ENCODE measurements at places on chromosomes 6 and 20. TPM values are rescaled to one million over a fixed set of nuclear protein-coding genes. Genes with fewer than 3 reads are reported as not detected.

DNA sequence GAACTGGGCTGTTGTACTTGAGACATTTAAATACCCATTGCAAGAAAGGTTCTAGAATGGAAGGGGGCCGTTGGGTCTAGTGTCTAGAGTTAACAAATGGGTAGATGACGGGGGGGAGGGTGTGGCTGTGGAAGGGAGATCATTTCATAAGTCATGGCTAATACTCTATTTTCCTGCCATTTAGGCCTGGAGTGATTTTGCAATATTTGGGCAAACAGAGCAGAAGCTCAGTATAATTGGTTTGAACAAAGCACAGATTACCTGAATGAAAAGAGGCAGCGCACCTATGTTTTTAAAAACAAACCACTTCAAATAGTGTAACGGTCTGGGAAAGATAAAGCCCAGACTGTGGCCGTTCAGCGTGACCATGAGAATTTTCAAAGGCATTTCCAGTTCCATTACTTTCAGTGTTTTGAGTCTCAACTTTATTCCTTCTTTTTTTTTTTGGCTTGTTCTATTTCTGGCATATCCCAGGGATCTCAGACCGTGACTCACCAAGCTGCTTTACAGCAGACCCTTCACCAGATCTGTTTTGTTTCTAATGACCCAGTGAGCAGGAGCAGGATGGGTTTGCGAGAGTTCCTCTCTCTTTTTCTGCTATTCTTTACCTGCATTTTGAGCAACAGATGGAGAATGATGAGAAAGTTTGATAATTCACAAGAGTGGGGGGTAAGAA lies 73.7 kb downstream of the LYRM2 start:
- DNase-seq: no peak

GRCh38 chr20:48194583-48194982 lies 409.3 kb upstream of the SULF2 start:
- DNase-seq: no peak

DNA sequence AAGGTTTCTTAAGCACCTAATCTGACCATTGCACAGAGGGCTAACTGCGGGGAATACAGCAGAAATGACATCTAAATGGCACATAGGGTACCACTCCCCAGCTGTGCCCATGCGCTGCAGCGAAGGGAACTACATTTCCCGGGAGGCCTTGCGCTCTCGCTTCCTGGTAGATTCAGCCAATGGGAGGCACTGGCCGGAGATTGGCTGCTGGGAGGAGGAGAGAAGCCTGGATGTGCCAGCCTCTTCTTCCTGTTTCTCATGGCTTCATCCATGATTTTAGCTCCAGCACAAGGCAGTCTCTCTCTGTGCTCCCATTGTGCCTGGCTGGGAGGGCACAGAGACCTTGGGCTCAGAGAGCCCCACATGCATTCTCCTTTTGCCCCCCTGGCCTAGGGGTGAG lies 101.7 kb upstream of the FOXA2 start:
- no peak for DNase-seq

- no peak for DNase-seq
Measured at GRCh38 chr6:45702849-45703739, 312.6 kb downstream of the CLIC5 start.

DNA sequence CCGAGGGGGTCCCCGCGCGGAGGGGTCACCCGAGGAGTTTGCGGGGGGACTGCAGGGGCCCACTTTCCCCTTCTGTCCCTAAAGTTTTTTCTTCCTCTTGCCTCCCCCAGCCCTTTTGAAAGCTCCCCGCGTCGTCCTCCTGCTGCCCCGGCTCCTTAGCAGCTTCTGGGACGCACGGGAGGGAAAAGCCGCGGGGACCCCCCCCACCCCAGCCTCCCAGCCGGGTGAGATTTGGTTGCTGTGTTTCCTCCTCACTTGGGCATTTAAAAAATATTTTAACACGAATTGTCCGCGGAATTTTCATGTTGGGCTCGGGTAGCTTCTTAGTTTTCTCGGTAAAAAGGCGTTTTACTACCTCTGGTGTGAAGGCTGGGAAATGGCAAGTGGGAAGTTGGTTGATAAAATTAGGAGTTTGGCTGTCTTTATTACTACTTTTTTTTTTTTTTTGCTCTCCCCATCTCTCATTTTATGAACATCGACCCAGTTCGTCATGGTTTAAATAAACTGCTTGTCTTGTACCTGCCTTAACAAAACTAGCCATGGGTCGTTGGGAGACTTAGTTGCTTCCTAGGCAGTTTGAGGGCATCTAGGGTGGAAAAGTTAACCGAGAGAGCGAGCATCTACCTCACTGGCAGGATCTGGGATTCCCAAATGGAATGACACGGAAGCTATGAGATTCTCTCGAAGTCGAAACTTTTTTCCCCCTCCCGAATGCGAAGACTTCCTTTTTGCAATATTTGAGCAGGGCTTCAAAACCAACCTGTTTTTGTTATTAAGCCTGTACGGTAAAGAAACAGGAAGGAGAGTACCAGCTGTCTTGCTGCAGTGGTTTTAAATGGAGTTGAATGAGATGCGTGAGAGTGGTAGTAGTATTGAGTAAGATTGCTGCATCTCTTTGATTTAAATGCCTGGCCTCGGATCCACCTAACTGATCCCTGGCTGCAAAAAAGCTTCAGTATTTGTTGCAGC lies 868 bp downstream of the NCOA3 start:
- no peak for DNase-seq

GRCh38 chr6:112710710-112711109 lies 363.6 kb downstream of the RFPL4B start:
- DNase-seq: no peak

DNA sequence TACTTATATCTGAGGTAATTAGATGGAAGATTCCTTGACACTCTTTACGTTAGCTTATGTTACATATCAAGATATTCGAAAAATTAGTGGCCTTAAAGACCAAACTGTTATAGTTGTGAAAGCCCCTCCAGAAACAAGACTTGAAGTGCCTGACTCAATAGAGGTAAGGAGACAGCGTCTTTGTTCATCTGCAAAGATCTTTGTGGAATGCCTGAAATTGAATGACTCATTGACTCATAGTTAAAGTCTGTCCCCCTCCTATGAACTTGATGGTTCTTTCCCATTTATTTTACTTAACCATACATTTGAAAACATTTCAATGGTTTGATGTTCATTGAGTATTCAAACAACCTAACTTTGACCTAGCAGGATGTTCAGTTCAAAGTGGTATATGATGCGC lies 47.6 kb upstream of the CDKAL1 start:
- DNase-seq: no peak

GRCh38 chr6:163999475-164000125 lies 585.1 kb downstream of the QKI start:
- DNase-seq: no peak

- no peak for DNase-seq
Measured at GRCh38 chr20:8476021-8476420, 344.0 kb downstream of the PLCB1 start.

LY6G6C gene
- not detected for total RNA-seq
